ENCODE measurements at places on chromosomes 1 and 21.

GRCh38 chr1:217781056-217781455, 149.9 kb downstream of the SPATA17 start:
- DNase-seq, result no peak

DNA sequence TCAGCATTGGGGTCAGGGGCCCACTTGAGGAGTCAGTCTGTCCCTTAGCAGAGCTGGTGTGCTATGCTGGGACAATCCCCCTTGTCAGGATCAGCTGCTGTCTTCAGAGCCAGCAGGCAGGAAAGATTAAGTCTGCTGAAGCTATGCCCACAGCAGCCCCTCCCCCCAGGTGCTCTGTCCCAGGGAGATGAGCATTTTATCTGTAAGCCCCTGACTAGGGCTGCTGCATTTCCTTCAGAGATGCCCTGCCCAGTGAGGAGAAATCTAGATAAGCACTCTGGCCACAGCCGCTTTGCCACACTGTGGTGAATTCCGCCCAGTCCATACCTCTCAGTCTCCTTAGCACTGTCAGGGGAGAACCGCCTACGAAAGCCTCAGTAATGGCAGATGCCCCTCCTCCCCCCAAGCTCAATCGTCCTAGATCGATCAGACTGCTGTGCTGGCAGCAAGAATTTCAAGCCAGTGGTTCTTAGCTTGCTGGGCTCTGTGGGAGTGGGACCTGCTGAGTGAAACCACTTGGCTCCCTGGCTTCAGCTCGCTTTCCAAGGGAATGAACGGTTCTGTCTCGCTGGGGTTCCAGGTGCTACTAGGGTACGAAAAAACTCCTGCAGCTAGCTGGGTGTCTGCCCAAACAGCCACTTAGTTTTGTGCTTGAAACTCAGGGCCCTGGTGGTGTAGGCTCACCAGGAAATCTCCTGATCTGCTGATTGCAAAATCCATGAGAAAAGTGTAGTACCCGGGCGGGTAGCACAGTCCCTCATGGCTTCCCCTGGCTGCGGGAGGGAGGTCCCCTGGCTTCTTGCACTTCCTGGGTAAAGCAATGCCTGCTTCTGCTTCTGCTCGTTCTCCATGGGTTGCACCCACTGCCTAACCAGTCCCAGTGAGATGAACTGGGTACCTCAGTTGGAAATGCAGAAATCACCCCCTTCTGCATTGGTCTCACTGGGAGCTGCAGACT, 25.1 kb upstream of the TP53BP2 start:
- DNase-seq, result no peak

GRCh38 chr1:17125756-17126237, 6.5 kb upstream of the PADI2 start:
- peak; percentile 67 for DNase-seq

- DNase-seq, result no peak
These were observed 5.6 kb upstream of the SLC2A1 start for GRCh38 chr1:42964044-42964812.

DNA sequence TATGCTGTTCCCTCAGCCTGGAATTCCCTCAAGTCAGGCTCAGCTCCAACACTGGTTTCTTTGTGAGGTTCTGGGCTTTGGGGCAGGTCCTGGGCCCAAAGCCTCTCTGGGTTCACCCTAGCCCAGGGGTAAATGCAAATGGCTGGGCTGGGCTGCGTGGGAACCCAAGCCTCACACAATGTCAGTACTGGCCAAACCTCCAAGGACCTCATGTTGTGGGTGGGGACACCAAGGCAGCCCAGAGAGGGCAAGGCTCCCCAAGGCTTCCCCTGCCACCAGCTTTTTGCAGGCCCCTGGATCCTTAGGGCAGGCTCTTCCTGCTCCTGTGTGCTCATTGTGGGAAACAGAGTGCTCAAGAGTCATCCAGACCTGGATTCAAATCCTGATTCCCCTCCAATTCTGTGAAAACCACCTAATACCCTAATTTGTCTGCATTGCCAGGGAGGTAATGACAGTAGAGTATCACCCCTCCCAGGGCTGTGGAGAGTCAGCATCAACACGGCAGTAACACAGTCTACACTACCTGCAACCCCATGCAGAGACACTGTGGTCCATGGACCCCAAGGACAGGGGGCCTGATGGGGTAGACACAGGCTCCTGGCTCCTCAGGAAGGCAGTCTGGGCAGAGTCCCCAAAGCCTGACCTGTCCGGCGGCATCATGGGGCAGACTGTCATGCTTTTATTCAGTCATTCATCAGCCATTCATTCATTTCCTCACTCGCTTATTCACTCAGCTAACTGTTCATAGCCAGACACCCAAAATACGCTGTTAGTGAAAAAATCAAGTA, 85.7 kb downstream of the DMRTB1 start:
- DNase-seq, result no peak
